H7 (cell line): ENCODE measurements at places on chromosomes 11 and 22. TPM values are rescaled to one million over a fixed set of nuclear protein-coding genes. Genes with fewer than 3 reads are reported as not detected.

The ADORA2A gene
- 4.0 and 7.0 TPM in 2 replicates for total RNA-seq

The MYRF gene
- total RNA-seq = 3.6 and 4.2 TPM in 2 replicates

The RASSF10 gene
- 2.1 and 4.8 TPM in 2 replicates for total RNA-seq

The TRPM5 gene
- not detected in 2 replicates for total RNA-seq

The CADM1 gene
- 13.9 and 15.5 TPM in 2 replicates for total RNA-seq
